Activated CD8-positive, alpha-beta memory T cell treated with anti-CD3 and anti-CD28 coated beads for 36 hours (primary cell): ENCODE measurements at places on chromosomes 16 and 17. TPM values are rescaled to one million over a fixed set of nuclear protein-coding genes. Genes with fewer than 3 reads are reported as not detected.

Gene GHDC
- total RNA-seq = 20.0 TPM

Gene TBC1D3
- not detected for total RNA-seq

Gene CSNK2A2
- 94.9 TPM for total RNA-seq

Gene ASB16
- 0.23 TPM for total RNA-seq

Gene TEKT3
- not detected for total RNA-seq

Gene KRT222
- total RNA-seq = not detected

Gene C16orf54
- total RNA-seq = 22.9 TPM

Gene SLC5A2
- total RNA-seq = not detected

Gene SDK2
- total RNA-seq = 0.27 TPM

Gene GAA
- total RNA-seq = 43.1 TPM

Gene MYADML2
- not detected for total RNA-seq
